ENCODE measurements at places on chromosomes 3 and 15.

GRCh38 chr3:69164296-69164695 is 41.9 kb upstream of the LMOD3 start:
- DNase-seq: no peak

DNA sequence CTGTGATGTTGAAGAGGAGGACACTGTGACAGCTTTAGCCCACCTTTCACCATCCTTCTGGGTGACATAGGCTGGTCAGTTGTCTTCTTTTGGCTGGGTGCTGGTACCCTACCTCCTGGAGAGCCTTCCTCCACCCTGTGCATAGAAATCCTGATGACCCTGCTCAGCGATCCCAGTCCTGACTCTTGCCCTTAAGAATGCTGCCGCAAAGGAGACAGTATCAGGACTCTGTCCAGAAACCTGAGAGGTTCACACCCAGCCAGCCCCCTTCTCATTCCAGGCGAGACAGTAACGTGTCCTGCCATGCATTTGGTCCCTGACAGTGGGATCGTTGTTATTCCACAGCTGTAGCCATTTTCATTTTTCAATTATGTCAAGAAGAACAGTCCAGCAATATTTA is 312.8 kb upstream of the CHRM5 start:
- DNase-seq: no peak

GRCh38 chr3:115498898-115499297 is 124.4 kb upstream of the GAP43 start:
- no peak for DNase-seq

DNA sequence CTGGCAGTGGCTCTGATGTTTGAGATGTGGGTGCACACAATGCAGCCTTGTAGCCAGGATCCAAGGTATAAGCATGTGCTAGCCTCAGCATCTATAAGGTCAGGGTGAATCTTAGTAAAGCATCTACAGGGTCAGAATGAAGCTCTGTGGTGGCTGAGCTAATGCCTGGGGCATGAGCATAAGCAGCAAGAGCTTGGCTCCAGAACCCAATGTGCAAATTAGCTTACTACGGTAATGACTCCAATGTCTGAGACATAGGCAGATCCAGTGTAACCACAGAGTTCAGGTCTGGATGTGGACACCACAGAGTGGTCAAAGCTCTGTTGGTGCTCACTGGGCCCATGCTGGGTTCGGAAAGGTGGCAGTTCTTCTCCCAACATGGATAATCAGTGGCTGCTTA is 304.5 kb upstream of the NECTIN3 start:
- no peak for DNase-seq

- no peak for DNase-seq
These were observed 65.3 kb downstream of the CHAC1 start for GRCh38 chr15:41018534-41018933.

DNA sequence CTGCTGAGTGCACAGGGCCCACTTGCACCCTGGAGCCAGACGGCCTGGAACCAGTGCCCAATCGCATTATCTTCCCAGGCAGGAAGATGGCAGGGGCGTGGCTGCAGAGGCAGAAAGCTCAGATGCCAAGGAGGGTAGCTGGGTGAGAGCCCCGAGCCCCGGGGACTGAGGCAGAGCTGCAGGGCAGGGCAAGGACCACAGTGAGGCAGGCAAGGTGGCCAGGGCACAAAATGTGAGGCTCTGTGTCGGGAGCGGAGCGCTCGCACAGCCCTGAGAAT is 1.6 kb upstream of the CCDC33 start:
- DNase-seq: no peak

DNA sequence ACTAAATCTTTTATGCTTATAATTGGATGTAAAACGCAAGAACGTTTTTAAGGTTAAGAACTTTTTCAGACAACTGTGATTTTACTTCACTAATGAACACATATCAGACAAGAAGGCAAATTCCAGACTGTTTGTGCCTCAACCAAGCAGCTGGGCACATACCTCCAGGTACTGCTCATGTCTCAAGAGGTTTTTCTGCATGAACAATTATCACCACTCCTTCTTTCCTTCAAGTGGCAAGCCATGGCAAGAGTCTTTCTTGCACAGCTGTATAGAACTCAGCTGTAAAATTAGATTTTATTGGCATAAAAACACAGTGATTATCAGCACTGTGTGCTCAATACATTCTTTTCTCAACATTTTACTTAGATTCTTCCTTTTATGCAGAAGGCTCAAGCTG is 64.3 kb downstream of the FNDC3B start:
- DNase-seq: no peak

- DNase-seq: no peak
These were observed 11.3 kb downstream of the CX3CR1 start for GRCh38 chr3:39268549-39268900.

DNA sequence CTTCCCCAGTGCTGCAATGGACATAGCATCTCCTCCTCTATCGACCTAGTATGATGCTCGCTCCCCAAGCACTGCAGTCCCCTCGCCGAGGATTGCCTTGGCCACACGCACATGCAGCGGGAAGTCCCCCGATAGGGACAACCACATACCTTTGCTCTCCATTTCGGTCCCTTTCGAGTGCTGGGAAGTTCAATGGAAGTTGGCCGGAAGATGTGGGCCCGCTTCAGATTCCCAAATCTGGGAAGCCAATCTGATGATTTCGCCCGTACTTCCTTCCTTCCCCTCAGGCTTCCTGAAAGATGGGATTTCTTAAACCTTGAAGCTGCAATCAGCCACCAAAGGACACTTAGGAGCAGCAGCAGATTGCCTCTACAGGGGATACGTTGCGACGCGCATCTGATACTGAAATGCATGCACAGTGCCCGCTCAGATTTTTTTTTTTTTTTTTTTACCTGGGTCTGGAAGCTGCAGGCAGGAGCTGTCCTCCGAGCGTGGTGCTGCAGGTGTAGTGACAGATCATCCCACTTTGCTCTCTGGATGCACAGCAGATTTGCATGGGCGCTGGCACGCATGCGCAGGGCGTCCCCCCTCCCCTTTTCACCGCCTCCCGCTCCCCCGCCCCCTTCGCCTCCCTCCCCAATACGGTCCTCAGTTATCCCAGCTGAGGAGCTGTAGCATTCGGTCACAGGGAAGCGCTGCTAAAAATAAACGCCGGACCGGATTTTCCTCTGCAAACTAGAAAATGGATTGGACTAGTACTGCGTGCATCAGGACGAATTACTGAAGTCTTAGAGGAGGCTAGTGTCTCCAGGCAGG is at the start of gene FGF12:
Gene FGF12, minus strand, starts transcription at position 510 of the 816 bp plus-strand sequence.
- DNase-seq: peak; percentile 2

- DNase-seq: no peak
These were observed 75.2 kb upstream of the GRM7 start for GRCh38 chr3:6785726-6786125.

GRCh38 chr3:13282986-13283876 is 136.9 kb downstream of the NUP210 start:
- DNase-seq: no peak

- no peak for DNase-seq
These were observed 2.6 kb upstream of the TIGIT start for GRCh38 chr3:114290911-114291901.

GRCh38 chr3:85255949-85256348 is 297.2 kb downstream of the CADM2 start:
- DNase-seq: no peak

GRCh38 chr15:61997786-61998185 is 62.5 kb downstream of the VPS13C start:
- DNase-seq: no peak

DNA sequence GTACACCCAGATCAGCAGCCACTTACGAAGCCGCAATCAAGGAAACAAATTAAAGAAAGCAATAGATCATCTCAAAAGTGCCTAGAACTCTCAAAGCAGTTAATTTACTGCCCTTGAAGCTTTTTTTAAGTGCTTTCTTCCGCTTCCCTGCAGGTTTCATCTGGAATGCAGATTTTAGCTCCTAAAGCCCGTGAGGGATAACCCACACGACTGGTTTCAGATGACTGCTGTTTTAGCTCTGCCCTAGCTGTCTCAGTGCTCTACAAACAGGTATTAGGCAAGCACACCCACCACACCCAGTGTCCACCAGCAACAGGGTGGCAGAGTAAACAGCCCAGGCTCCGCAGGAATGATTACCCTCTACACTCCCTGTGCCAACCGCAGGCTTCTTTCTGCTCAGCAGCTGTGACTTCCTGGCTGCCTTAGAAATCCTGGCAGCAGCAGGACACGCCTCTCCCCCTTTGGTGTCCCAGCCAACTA is 126.0 kb downstream of the FMN1 start:
- DNase-seq: peak; percentile 57

DNA sequence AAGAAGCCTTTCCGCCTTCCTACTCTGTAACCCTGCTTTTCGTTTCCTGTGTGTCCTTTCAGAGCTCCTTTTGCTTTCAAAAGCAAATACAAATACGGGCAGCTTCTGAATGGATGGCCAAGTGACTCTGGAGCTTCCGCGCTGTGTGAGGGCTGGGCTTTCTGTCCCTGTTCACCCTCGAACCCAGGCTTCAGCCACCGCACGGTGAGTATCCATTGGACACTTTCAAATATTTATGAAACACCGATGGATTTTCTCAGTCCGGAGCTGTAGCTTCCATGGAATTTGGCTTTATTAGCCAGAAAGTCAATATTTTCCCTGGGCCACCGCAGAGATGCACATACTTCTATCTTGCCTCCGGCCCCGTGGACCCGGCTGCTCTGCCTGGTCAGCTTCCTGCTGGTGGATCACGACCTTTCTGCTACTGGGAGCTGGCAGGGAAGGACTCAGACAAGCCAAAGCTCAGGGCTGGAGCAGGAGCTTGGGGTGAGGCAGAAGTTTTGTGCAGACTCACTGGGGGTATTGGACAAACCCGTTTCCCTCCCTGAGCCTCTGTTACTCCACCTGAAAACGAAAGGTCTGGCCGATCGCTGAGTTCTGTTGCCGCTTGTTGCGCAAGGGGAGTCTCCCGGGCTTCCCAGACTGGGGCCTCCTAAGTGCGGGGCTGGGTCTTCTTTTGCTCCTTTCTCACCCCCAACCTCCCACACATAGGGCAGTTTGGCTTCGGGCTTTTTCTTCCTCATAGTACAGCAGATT is 63.6 kb downstream of the LINGO1 start:
- DNase-seq: no peak

GRCh38 chr15:65363766-65364165 is 14.0 kb downstream of the IGDCC3 start:
- DNase-seq: no peak

- no peak for DNase-seq
These were observed 127.2 kb upstream of the DPH6 start for GRCh38 chr15:35673093-35673684.

- DNase-seq: peak; percentile 81
These were observed 29.3 kb downstream of the RFTN1 start for GRCh38 chr3:16484216-16484615.

DNA sequence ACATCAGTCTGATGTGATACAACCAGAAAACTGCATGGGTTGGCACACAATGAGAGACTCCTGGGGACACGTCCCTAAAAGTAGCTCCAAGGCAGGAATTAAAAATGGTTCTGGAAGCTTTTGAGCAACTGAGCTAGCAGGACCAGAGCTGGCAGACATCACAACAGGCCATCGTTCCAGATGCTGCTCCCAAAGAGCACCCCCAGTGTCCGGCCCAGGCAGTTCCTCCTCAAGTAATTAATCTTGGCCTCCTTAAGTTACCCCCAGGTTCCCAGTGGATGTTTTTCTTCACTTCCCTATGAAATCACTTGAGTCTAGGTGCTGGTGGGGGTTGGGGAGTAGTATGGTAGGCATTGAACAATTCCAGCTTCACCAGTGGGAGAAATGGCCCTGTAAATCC is 711.6 kb downstream of the MECOM start:
- no peak for DNase-seq

- DNase-seq: no peak
These were observed 178.1 kb downstream of the RORA start for GRCh38 chr15:61050844-61051568.

DNA sequence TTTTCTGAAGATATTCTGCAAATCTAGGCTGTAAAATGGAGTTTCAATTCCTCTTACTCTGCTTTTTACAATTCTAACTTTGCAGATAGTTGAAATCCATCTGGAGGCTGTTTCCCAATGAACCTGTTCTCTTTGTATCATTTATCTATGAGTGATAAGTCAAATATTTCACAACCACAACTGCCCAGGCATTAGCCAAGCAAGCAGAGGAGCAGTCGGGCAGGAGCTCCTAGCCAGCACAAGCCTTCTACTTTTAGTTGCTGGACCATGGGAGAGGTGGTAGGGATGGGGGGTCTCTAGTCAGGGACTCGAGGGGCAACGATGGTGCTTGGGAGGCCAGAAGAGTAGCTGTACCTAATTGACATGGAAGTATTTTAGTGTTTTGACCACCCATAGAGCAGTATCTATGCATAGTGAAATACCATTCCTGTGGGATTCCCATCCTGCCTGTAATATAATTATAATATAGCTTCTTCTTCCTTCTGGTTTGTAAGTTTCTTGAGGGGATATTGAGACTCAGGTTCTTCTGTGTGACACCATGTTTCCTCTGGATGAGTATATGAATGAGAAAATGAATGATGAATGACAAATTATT is 353.5 kb upstream of the IL12A start:
- no peak for DNase-seq

- no peak for DNase-seq
These were observed 604 bp downstream of the CCPG1 start for GRCh38 chr15:55407498-55408011.

DNA sequence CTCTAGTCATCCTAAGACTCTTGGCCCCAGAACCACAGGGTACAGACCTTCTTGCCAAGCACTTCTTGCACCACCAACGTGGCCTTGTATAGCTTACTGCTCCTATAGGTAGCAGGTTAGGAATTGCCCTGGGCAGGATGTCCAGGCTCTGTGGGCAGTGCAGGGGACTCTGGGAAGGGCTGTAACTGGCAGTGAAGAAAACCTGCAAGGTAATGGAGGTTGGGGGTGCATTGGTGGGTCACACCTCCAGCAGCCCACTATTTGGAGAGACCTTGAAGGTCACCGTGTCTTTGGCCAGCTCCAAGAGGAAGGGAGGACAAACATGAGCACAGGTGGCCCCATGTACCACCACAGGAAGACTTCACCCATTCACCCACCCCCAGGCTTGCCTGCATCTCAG is 21.3 kb upstream of the XYLB start:
- DNase-seq: no peak

DNA sequence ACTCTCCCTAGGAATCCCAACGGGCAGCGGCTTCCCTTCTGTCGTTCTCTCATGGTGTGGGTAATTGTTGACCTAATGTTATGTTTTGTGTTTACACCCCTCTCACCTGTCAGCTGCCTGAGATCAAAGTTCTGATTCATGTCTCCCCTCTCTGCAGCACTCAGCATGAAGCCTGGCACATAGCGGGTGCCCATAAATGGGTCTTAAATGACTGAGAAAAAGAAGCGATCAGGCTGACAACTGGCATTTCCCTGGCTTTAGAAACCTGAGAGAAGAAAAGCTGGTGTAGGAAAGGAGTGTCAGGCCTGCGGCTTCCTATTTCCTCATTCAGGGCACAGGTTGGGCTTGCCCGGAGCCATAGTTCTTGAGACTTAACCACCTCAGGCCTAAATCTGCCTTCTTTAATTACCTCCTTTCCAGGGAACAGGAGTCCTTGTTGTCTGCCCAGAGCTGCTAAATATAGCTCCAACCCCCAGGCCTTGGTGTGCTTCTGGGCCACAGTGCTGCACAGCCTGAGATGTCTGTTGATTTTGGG is 31.8 kb downstream of the LPP start:
- no peak for DNase-seq

GRCh38 chr15:66841953-66842681 is 140.1 kb downstream of the SMAD6 start:
- no peak for DNase-seq

- no peak for DNase-seq
These were observed 237.7 kb downstream of the NR1D2 start for GRCh38 chr3:24182756-24183155.

GRCh38 chr3:111595232-111595631 is at the start of gene ZBED2:
TSS of gene ZBED2 (minus strand) at chr3:111595346. CDS start at chr3:111594201, 1,145 bp downstream.
- DNase-seq: no peak

GRCh38 chr15:79918278-79918677 is 21.5 kb upstream of the MTHFS start:
- no peak for DNase-seq

Measured in HFF-Myc (cell line).